ENCODE measurements at places on chromosomes 7 and 10.

DNA sequence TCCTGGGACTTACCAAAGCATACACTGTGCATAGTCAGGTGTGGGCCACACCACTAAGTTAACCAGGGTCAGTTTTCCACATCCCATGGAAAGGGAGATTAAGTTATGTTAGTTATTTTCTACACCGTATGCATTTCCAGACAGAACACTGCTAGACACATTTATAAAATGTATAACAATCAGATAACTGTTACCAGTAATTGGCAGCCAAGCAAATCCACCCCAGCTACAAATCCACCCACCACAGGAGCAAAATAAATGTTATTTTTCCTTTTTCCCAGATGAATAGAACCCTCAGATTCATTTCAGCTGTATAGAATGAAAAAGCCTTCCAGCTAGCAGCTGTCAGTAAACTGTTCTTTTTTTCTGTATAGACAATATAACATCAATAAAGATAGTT lies 256.9 kb upstream of the FZD1 start:
- no peak for DNase-seq

DNA sequence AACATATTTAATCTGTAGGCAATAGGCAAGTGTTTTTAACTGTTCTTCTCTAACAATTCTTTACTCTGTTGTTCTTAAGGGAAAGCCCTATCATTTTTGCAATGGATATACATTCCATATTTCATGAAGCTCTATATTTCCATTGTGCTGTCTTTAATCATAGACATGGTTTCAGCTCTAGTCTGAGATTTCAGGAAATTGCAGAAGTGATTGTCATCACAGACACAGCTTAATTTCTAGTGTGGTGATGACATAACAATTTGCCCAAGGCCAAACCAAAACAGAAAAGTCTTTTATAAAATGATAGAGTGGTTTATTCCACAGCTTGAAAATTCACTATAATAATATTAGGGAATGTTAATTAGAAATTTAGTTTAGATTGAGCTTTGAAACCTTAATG lies 494.1 kb upstream of the SEMA3A start:
- DNase-seq, result no peak

GRCh38 chr10:97689559-97690020 lies 2.5 kb upstream of the AVPI1 start:
- no peak for DNase-seq

DNA sequence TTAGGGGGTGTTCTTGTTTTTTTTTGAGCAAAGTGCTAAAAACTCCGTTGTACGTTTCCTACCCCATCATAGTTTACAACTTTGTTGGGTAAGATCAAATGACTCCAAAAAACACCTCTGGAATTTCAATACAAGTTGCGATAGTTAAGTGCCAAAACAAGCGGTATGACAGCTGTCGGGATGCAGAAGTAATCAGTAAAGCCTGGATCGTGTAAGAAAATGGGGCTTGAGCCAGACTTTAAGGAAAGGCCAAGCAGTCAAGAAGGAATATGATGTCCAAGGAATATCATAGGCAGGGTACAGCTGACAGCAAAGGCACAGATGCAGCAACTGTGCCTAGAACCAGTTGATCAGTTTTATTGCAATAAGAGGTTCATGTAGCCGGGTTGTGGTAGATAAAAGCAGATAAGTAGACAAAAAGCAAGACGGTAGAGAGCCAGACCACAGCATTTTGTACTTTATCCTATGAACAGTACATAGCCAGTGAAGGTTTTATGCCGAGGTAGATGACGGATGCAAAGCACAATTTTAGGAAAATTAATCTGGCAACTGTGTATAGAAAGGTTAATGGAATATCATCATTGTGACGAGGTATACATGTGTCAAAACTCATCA lies 45.5 kb downstream of the UBE2H start:
- no peak for DNase-seq

GRCh38 chr10:70738006-70738760 lies 47.0 kb downstream of the TBATA start:
- no peak for DNase-seq

DNA sequence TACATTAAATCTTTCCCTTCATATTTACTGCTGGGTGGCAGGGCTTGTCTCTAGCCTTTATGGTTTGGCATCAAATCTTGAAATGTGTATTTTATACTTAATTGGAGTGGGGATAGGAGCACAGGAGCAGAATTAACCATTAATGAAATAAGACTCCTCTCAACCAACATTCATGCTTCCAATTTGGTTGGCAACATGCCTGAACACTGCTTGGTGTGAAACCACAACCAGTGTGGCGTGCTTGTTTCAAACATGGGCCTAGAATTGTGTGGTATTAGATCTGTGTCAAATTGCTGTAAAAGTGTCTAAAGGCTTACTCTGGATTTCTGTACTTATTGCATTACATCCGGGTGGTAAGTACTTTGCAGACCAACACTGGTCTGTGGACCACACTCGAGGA lies 25.1 kb upstream of the VPS41 start:
- no peak for DNase-seq

DNA sequence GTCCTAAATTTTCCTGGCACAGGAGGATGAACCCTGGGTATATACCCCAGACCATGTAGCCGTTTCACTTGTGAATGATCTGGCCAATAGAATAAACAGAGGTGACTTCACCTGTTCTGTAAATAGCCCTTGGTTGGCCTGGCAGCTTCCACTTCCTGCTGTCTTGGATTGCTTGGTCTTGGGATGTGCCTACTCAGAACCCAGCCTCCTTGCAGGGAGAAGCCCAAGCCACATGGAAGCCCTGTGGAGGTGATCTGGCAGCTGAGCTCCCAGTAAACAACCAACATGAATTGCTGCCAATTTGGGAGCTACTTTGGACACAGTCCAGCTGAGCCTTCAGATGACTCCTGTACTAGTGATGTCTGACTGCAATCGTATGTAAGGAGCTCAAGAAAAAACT lies 4.8 kb upstream of the RAPGEF5 start:
- DNase-seq, result no peak

DNA sequence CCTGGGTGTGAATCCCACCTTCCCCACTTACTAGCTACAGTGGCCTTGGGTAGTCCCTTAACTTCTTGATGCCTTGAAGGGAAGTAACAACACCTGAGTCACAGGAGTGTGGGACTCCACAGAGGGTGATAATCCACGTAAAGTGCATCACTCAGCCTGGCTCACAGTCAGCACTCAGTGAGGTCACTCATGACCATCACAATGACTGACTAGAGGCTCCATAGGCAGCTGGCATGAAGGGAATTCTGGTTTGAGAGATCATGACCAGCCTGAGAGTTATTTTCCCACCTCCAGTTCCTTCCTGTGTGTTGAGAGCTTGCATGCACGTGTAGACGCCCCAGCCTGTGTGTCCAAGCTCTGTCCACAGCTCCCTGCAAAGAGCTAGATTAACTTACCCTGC lies 34.8 kb downstream of the NEUROG3 start:
- no peak for DNase-seq

- DNase-seq, result no peak
Measured at GRCh38 chr10:115830265-115830970, 442.6 kb downstream of the GFRA1 start.

GRCh38 chr10:123704076-123704475 lies 37.9 kb downstream of the GPR26 start:
- DNase-seq, result no peak

DNA sequence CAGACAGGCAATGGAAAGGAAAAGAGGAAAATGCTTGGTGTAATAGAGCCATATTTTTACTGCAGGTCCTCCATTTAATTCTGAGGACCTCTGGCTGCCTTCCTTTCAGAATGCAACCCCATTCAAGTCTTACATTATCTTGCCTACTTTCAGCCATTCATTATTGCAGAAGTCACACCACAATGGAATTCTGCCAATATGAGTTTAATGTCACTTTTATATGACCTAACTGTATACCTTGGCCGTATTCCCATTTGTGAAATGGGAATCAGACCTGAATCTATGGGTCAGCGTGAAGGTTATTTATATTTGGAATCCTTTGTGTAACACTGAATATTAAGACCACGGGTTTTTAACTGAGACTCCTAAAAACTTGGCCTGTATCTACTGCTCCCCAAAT lies 241.7 kb upstream of the AOAH start:
- no peak for DNase-seq

DNA sequence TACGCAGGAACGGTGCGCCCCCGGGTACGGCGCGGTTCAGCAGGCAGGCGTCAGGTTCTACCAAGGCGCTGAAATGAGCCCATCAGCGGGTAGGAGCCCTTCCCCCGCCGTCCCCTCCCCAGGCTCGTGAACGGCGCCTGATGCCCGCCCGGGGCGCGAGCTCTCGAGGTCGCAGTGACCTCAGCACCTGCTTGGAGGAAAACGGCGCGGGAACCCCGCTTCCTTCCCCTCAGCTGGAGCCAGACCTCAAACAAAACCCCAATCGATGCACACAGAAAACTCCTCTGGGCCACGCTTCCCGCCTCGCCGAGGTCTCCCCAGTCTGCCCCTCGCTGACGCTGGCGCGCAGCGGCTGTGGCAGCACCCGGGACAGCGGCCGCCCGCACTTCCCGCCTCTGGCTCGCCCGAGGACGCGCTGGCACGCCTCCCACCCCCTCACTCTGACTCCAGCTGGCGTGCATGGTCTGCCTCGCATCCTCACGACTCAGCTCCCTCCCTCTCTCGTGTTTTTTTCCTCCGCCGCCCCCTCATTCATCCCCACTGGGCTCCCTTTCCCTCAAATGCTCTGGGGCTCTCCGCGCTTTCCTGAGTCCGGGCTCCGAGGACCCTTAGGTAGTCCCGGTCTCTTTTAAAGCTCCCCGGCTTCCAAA lies 514 bp upstream of the GAD2 start:
- no peak for DNase-seq

- DNase-seq, result no peak
Measured at GRCh38 chr7:45910855-45911254, 10.2 kb downstream of the IGFBP3 start.

DNA sequence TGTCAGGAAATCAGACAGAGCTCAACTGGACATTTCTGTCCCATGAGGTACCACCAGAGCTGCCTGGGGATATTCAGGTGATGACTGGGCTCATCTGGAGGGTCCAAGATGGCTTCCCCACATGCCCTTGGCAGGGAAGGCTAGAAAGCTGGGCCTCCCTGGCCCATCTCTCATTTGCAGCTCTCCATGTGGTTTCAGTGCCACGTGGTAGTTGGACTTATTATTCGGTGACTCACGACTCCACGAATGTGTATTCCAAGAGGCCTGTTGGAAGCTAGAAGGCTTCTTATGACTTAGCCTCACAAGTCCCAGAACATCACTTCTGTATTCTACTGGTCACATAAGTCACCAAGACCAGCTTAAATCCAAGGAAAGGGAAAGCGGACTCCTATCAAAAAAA lies 22.8 kb downstream of the NSMCE4A start:
- no peak for DNase-seq

DNA sequence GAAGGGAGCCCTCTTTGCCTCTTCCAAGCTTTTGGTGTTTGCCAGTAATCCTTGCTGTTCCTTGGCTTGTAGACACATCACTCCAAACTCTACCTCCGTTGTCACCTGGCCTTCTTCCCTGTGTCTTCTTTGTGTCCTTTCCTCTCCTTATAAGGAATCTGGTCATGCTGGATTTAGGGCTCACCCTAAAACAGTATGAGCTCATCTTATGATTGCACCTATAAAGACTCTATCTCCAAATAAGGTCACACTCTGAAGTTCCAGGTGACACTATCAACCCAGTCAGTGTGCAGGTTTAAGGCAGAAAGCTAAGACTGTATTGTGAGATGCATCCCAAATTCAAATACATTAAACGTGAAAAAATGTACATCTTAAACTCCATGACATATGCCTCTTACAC lies 49.0 kb upstream of the ZRANB1 start:
- DNase-seq, result no peak

DNA sequence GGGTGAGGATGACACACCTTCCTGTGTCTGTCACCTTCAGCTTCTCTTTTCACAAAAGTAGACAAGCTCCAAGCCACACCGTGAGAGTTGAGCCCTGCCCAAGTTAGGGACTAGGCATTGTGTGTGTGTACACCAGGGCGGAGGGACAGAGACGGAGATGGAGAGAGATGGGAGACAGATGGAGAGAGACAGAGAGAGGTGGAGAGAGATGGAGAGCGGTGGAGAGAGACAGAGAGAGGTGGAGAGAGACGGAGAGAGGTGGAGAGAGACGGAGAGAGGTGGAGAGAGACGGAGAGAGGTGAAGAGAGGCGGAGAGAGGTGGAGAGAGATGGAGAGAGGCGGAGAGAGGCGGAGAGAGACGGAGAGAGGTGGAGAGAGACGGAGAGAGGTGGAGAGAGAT lies 207.0 kb downstream of the DNAJB6 start:
- peak; percentile 4 for DNase-seq

GRCh38 chr7:121006711-121007315 lies 18.3 kb downstream of the CPED1 start:
- DNase-seq, result no peak

DNA sequence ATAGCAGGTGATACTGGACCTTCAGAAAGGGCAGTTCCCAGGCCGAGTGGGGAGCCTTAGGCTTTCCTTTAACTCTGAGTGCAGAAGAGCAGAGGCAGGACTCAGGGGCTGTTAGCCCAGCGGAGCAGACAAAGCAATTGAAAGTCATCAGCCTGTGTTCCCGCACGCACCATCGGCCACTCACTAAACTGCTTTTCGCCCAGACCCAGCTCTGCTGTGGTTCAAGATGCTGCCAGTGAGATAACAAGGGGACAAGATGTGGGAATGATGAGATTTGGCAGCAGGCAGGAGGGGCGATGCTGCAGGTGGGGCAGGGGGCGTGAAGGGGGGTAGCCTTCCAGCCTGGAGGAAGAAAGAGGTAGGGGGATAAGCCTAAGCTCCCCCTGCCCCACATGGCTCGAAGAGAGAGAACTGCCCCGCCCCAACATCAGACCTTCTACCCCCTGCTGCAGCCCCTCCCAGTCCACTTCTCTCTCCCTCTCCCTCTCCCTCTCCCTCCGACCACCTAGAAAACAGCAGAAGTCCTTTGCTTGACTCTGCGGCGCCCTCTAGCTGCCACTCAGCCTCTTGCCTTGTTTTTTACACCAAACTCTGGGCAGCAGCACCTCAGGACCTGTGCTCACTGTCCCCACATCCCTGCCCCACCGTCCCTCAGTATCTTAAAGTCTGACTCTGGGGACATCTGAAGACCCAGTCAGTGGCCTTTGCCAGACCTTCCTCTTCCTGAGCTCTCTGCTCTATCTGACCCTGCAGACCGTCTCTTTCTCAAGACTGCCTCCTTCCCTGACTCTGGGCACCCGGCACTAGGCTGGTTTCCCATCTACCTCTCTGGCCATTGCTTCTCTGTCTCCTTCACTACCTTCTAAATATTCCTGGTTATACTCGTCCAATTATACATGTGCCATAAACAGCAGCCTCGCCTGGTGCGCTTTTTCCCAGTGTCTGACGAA lies 110.5 kb downstream of the C10orf105 start:
- peak; percentile 64 for DNase-seq

DNA sequence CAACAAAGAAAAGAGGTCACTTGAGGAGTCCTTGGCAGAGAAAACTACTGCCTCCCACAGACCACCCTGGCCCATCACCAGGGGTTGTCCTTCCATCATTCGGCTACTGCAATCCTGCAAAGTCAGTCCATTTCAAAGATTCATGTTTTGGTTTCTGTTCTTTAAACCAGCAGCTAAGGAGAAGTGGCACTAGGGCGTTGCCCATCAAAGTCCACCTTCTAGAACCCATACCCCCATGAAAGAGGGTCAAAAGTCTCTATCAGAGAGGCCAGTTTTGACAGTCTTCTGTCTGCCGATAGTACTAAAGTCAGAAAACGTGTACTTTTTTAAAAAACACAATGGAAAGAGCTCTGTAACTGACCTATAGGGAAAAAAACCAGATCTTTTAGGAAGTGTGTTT lies 14.4 kb downstream of the CCDC6 start:
- no peak for DNase-seq

Measured in activated CD8-positive, alpha-beta memory T cell treated with anti-CD3 and anti-CD28 coated beads, Interleukin-2, amount 50 U/mL, for 4 hours (primary cell).